ENCODE measurements at places on chromosomes 5 and 9.
A peak's percentile ranks its signal among the peaks of the same experiment; 100 is the strongest.

GRCh38 chr9:5178126-5178805 lies 7.2 kb downstream of the INSL6 start:
- no peak for DNase-seq

DNA sequence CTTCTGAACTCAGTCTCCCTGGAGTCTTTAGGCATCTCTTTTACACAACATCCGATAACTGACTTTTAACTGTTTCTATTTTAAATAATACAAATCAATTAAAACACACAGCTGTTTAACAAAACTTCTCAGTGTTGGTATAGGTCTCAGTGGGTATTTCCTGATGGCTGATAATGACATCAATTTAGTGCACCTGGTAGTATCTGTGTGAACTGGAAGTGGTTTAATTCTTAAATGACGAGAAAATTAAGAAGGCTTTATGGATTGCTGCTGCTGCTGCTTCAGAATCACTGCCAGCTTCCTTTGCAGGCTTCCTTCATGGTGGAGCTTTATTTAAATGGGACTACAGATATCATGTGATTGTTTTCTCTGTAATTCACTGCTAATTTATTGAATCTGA lies 92.3 kb downstream of the RPS23 start:
- no peak for DNase-seq

DNA sequence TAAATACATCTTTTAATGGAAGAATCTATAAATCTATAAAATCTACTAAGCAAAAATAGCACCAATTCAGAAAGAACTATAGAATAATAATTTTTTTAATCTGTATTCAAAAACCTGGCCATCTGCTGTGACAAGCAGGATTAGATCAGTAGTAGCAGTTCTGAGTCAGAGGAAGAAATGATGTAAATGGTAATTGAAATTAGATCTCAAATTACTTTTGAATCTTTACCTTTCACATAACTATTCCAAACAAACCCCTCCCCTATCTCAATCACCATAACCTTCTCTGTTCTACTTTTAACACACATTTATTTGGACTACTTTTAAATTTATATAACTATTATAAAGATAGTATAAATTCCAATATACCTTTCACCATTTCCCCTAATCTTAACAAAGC lies 727.8 kb upstream of the FAM174A start:
- DNase-seq, result no peak

GRCh38 chr5:92567831-92568450 lies 1013.1 kb downstream of the NR2F1-AS1 start:
- DNase-seq, result no peak

DNA sequence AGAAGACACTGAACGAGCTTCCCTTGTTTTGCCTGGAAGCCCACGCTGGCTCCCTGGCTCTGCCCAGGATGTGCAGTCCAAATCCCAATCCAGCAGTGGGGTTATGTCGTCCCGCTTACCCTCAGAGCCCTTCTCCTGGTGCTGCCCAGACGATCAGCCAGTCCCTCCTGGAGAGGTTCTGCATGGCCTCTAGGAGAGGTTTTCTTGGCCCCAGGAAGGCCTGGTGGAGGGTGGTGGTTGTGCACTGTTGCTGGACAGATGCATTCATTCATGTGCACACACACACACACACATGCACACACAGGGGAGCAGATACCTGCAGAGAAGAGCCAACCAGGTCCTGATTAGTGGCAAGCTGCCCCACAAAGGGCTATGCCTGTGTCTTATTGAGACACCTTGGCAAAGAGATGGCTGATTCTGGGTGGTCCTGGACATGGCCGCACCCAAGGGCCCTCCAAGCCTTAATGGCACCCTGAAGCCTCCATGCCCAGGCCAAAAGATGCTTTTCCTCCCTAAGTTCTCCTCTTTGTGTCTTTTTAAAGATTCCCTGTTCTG lies 10.5 kb upstream of the OLFM1 start:
- no peak for DNase-seq

DNA sequence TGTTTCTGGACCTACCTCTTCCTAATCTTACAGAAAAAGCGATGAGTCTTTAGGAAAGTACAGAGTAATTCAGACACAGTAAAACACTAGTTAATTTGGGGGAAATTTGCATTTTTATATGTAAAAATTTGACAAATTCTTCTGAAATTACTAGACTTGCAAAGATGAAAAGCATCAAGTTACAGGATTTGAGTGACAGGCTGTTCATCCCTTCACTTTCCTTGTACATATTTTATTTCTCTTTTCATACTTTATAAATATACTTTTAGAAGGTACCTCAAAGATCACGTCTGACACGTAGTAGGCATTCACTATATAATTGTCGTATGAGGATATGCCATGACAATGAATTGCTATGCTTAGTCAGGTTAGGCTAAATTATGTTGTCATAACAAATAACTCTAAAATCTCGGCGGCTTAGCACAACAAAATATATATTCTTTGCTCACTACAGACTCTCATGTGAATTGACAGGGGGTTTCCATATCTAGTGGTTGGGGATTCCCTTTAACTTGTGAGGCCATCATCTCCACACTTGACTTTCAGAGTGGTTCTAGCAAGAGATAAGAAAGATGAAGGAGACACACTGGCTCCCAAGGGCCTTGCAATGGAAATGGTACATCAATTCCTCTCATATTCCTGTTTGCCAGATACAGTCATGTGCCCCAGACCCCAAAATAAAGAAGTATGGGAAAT lies 154.1 kb upstream of the TUT7 start:
- no peak for DNase-seq

GRCh38 chr5:171395042-171395441 lies 7.4 kb downstream of the NPM1 start:
- DNase-seq, result no peak

GRCh38 chr5:9713356-9713755 lies 83.2 kb upstream of the TAS2R1 start:
- no peak for DNase-seq

- DNase-seq, result no peak
Measured at GRCh38 chr5:90386099-90386710, 23.4 kb downstream of the CETN3 start.

DNA sequence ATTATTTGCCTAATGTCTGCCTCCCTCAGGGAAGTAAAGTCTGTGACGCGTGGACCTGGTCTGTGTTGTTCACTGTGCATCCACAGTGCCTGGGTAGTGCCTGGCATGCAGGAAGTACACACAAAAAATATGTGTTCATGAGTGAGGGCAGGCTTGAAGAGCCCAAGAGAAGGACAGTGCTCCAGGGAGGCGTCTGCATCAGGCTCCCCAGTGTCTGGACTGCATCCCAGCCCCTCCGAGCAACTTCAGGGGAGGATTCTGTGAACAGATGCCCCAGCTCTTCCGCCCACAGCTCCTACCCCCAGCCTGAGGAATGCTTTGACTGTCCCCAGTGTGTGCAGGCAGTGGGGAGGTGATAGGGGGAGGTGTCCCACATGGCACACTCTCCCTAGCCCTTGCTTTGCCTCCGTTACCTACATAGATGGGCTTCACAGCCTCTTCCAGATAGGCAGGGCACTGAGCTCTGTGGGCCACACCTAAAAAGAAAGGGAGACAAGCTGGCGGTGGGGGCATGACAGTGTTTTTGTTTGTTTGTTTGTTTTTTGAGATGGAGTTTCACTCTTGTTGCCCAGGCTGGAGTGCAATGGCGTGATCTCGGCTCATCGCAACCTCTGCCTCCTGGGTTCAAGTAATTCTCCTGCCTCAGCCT lies 25.4 kb downstream of the IRF1 start:
- no peak for DNase-seq

GRCh38 chr9:133576875-133577736 lies 32.1 kb downstream of the FAM163B start:
- no peak for DNase-seq

DNA sequence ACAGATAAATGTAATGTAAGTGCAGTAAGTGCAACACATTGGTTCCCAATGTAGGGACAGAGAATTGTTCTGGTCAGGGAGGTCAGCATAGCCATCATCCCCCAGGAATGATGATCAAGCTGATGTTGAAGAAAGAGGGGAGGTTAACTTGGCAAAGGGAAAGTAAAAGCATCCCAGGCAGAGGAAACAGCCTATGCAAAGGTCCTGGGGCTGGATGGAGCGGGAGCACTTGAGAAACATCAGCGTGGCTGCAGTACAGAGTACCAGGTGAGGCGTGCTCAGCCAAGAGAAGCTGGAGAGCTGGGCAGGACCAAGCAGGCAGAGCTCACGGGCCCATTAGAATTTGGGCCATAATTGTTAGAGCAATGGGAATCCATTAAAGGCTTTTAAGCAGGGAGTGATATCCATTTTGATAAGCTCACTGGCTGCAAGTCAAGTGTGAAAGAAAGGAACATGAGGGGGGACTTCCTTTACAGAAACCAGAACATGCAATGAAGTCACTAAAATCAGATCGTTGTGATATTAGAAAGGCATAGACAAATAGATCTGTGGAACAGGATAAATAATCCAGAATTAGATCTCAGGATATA lies 50.1 kb upstream of the HAND1 start:
- no peak for DNase-seq

DNA sequence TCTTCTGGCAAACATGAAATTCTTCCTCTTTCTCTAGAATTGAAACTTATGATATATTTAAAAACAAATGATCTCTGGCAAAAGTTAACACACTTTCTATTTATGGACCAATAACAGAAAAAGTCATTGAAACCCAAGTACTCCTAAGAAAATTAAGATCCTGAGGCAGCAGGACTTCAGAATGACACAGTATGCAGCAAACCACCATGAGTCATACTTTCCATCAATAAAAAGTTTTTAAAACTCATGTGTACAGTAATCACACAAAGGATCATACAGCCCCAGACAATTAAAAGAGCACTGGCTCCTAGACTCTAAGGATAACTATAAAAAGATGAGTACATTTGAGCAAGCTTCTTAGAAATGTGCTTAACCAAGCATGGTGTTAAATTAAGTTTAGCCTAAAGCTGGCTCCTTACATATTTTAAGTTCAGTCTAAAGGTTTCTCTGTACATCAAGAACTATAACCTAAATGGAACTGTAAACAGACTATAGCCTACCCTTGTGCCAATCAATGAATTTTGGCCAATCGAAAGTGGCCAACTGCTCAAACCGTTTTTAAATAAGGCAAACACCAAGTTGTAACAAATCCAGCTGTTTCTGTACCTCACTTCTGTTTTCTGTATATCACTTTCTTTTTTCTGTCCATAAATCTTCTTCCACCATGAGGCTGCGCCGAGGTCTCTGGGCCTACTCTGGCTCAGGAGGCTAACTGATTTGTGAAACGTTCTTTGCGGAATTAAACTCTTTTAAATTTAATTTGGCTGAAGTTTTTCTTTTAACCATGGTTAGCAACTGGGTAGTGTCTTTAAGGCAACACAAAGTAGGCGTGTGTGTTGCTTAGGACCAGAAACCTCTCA lies 232.1 kb upstream of the PIK3R1 start:
- DNase-seq, result peak; percentile 29

GRCh38 chr5:180208038-180208434 lies 975 bp downstream of the RASGEF1C start:
- DNase-seq, result no peak

GRCh38 chr5:155562158-155562557 lies 548.6 kb downstream of the KIF4B start:
- DNase-seq, result no peak

DNA sequence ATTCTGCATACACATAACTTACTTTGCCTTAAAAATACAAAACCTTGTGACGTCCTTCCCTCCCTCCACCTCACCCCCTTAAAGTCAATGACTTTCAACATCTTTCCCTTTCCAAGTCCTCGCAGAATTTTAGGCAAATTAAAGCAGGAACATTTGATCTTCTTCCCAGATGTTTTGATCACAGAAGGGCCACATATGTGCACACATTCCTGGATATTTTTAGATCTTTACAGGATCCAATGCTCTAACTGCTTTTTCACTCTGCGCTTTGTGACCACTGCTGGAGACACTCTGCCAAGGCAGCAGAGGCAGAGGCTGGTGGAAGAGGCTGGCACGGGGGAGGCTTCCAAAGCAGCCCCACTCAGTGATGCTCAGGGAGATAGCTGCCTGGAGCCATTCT lies 130.7 kb downstream of the SEC61B start:
- peak; percentile 36 for DNase-seq

- no peak for DNase-seq
Measured at GRCh38 chr5:115423541-115423940, 121.0 kb downstream of the FEM1C start.

- no peak for DNase-seq
Measured at GRCh38 chr9:35577486-35577885, 27.6 kb upstream of the TESK1 start.

Measured in AG08396 (cell line).